ENCODE measurements at places on chromosomes 16 and 17.

DNA sequence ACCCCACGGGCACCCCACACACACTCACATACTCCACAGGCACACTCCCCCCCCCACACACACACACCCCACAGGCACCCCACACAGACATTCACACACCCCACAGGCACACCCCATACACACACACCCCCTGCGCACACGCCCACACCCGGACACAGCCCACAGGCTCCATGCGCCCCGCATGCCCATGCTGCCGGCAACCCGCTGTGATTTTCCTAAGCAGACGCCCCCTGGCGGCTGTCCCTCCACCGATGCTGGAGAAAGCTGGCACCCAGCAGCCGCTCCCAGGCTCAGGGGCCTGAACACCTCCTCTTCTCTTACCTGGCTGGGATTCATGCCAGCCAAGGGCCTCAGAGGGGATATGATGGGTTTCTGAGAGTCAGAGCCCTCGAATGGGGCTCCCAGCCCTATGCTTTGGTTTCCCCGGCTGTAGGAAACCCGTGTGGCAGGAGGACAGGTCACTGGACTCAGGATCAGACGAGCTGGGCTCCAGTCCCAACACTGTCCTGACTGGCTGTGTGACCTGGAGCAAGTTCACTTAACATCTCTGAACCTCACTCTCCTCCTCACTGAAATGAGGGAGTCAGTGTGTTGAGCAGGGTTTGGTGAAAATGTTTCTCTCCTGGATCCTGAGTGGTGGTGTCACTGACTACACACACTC, 19.6 kb upstream of the TNFRSF13B start:
- peak; percentile 65 for DNase-seq

GRCh38 chr17:12358477-12358876, 307.2 kb upstream of the MYOCD start:
- DNase-seq, result no peak

GRCh38 chr16:72786606-72787005, 261.3 kb downstream of the ZFHX3 start:
- DNase-seq, result no peak

- no peak for DNase-seq
Observed at GRCh38 chr17:58232707-58233156, 5.7 kb upstream of the LPO start.

- DNase-seq, result no peak
Observed at GRCh38 chr17:10052106-10052813, 146.1 kb downstream of the GAS7 start.

DNA sequence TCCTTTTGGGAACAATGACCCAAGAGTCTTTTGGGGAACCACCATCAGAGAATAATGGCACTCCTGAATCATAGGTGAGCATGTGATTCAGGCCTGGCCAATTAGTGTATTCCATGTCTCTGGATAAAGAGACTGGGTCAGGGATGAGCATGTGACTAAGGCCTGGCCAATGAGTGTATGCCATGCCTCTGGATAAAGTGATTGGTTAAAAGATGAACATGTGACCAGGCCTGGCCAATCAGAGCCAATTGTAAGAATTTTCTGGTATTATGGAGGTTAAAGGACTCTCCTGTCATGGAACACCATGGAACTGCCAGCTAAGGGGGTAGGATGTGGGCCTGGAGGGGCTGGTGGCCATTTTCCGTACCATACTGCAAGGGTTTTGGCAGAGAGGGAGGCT, 194.3 kb downstream of the C16orf78 start:
- no peak for DNase-seq

- no peak for DNase-seq
Observed at GRCh38 chr16:28182183-28182582, 29.6 kb downstream of the XPO6 start.

DNA sequence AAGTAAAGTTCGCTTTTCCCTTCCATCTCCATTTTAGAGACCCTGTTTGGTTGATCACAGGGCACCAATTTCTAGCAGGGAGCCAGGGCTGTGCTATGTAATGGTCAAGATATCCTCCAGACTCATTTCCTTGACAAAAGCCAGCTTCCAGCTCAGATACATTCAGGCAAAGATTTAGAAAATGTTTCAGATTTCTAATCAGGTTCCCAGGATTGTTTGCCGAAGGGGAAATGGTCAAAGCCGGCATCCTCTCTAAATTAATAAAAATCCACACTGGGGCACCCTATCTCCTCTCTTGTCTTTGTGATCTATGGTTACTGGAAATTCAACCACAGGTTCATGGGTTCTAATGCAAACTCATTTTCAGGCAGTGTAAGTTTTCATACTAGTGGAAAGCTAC, 686.8 kb upstream of the KIF2B start:
- no peak for DNase-seq

Data from activated T-helper 1 cell treated with Interleukin-2 at 50 U/mL for 16 hours (primary cell).